GM23338 (cell line): ENCODE measurements at places on chromosomes 5 and 9.

GRCh38 chr5:147626464-147626863, 116.6 kb upstream of the DPYSL3 start:
- no peak for DNase-seq
- H3K4me1 ChIP-seq, result no peaks in the 10 kb centered on the region
- H3K36me3 ChIP-seq, result peaks cover 2% of the 10 kb centered on the region; the same call in 1 of the 2 replicates
- H3K27me3 ChIP-seq, result no peaks in the 10 kb centered on the region
- H3K27ac ChIP-seq, result no peak overlapping the region

- H3K36me3 ChIP-seq, result no peaks in the 10 kb centered on the region
- no peaks in the 10 kb centered on the region for H3K27me3 ChIP-seq
- DNase-seq, result no peak
- H3K4me1 ChIP-seq, result peaks cover 6% of the 10 kb centered on the region
- no peak overlapping the region for H3K27ac ChIP-seq
- no peak overlapping the region for H3K4me3 ChIP-seq
Measured at GRCh38 chr9:90044263-90044662, 439.5 kb downstream of the GADD45G start.

GRCh38 chr9:137190315-137190856, 1.9 kb downstream of the SSNA1 start:
- H3K27me3 ChIP-seq, result no peaks in the 10 kb centered on the region
- H3K27ac ChIP-seq, result no peak overlapping the region
- H3K4me3 ChIP-seq, result no peak overlapping the region
- H3K36me3 ChIP-seq, result no peaks in the 10 kb centered on the region
- DNase-seq, result no peak
- H3K4me1 ChIP-seq, result peaks cover 13% of the 10 kb centered on the region

GRCh38 chr5:169367861-169368260, 66.9 kb upstream of the SLIT3 start:
- no peak overlapping the region for H3K4me3 ChIP-seq
- no peak for DNase-seq
- no peak overlapping the region for H3K27ac ChIP-seq
- H3K4me1 ChIP-seq, result no peaks in the 10 kb centered on the region
- H3K36me3 ChIP-seq, result no peaks in the 10 kb centered on the region

DNA sequence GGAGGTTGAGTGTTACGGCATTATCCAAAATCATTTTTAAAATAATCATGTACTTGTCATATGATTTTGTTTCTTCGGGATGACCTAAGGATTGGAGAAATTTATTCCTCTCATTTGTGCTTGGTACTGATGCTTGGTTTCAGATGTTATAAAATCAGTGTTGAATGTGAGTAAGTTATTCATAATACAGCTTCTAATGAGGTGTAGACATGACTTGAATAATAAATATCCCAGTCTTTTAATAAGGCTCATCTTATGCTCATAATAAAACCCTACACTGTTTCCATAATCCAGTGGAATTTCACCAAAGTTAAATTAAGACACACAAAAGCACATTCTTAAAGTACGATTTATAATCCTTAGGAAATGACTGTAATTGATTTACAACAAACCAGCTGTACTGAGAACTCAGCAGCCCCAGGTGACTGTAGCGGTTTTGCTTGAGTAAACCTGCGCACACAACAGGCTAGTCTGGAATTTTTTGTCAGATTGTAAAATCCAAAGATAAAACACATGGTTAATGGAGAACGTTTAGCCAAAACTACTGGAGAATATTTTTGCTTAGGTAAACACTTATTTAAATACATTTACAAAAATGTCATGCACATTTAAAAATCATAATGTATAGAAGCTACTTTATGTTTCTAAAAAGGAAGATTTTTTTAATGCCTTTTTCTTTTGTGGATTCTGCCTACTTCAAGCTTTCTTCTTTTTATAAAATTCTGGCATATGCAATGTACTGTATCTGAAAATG, 609.8 kb upstream of the GRAMD2B start:
- DNase-seq, result peak; percentile 1
- H3K4me3 ChIP-seq, result no peak overlapping the region
- no peak overlapping the region for H3K27ac ChIP-seq
- H3K4me1 ChIP-seq, result no peaks in the 10 kb centered on the region
- no peaks in the 10 kb centered on the region; the same call in 1 of the 2 replicates for H3K36me3 ChIP-seq

DNA sequence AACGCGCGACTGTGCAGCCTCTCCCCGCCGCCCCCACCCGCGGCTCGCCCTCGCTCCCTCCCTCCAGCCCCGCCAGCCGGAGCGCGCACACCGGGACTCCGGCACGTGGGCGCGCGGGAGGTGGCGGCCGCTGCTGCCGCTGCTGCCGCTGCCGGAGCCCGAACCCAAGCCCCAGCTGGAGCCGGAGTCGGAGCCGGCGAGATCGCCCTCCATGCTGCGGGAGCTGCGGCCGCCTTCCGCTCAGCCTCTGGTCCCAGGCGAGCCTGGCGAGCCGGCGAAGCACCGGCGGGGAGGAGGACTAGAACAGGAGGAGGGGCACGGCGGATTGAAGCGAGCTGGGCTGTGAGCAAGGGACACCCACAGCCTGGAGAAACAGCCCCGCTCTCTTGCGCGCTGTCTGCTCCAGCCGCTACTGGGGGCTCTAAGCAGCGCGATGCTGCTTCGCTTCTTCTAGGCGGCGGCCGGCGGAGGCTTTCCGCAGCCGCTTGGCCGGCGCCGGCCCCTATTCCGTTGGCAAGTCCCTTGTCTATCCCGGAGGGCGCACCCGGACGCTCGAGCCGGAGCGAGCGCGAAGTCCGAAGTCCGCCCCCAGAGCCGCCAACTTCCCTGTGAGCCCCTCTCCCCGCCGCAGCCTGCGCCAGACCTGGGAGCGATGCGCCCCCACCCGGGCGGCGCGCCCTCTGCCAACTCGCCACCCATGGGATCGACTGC, 598.7 kb upstream of the SGCD start:
- DNase-seq, result peak; percentile 72
- H3K36me3 ChIP-seq, result no peaks in the 10 kb centered on the region
- peak overlapping the region; percentile 89 for H3K4me3 ChIP-seq

DNA sequence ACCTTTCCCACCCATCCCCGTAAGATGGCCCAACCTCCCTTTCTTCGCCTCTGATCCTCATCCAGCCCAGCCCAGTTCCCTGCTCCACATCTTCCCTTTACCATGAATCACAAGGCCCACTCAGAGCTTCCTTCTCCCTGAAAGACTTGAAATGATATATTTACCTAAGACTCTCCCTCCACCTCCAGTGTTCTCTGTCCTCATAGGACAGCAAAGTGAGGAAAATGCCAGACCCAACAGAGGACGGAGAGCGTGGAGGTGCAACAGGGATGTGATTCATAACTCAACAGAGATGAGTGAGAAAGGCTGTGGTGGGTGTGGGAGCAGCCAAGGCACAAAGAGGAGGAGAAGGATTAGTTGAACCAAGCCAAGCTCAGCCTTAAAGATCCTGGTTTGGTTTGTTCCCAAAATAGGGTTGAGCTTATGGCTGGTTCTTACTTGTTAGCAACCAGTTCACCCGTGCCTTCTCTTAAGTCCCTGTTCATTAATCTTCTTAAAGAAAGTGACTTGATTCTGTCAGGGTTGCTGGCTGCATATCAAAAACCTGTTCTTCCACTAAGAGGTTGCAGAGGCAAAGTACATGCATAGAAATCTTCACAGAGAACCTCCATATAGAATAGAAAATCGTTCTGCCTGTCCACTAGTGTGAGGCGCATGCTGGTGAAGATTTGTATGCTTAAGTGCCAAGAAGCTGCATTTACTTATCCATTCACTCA, 183.2 kb downstream of the ACTL7B start:
- H3K36me3 ChIP-seq, result no peaks in the 10 kb centered on the region
- H3K27ac ChIP-seq, result no peak overlapping the region

- DNase-seq, result peak; percentile 14
- no peaks in the 10 kb centered on the region for H3K27me3 ChIP-seq
- H3K4me1 ChIP-seq, result no peaks in the 10 kb centered on the region; the same call in 1 of the 2 replicates
- no peak overlapping the region for H3K4me3 ChIP-seq
- H3K27ac ChIP-seq, result no peak overlapping the region
- no peaks in the 10 kb centered on the region for H3K36me3 ChIP-seq
Measured at GRCh38 chr5:135711911-135712310, 122.6 kb upstream of the SLC25A48 start.

DNA sequence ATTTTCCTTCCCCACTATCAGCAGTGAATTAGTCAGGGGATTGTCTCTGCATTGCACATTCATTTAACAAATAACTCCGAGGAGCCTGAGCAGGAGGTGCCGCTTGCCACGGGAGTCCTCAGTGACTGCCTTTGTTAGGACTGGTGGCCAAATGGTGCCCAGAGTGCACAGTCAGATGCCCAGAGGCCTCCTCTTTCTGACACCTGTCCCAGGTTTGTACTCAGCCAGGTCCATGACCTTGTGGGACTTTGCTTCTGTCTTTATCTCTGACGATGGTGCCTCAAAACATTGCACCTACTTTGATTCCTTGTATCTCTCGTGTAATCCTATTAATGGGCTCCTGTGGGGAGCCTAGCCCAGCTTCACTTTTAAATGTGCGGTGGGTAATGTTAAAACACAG, 4.3 kb downstream of the SRD5A1 start:
- H3K27me3 ChIP-seq, result no peaks in the 10 kb centered on the region
- DNase-seq, result no peak
- peaks cover 7% of the 10 kb centered on the region for H3K4me1 ChIP-seq
- no peak overlapping the region for H3K4me3 ChIP-seq
- no peaks in the 10 kb centered on the region for H3K36me3 ChIP-seq

DNA sequence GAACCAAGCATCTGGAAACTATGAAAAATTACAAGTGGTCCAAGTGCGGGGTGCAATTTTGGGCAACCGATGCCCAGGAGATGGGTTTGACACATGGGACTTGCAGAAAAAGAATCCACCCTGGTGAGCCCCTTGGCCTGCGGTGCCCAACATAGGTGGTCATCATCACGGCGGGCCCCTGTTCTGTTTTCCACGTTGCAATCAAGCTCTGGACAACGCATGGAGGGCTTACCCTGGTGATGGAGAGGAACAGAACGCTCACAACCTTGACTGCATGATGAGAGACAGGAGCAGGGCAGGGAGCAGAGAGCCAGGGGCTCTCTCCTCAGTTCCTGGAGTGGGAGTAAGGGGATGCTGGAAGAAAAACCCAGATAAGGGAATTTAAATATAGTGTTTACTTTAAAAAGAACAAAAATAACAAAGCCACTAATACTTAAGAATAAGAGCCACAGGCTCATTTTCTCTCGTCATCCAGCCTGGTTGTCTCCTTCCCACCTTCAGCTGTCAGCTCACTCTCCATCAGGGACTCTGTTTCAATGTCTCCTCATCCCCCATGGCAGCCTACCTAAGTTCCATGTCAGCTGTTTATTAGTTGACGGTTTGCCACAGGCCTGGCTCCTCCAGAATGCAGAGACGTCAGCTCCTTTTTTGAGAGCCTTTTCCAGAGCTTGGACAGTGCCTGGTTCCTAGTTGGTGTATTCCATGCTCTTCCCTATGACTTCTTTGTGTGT, 172.1 kb downstream of the GADD45G start:
- no peak overlapping the region for H3K27ac ChIP-seq
- no peaks in the 10 kb centered on the region for H3K36me3 ChIP-seq

DNA sequence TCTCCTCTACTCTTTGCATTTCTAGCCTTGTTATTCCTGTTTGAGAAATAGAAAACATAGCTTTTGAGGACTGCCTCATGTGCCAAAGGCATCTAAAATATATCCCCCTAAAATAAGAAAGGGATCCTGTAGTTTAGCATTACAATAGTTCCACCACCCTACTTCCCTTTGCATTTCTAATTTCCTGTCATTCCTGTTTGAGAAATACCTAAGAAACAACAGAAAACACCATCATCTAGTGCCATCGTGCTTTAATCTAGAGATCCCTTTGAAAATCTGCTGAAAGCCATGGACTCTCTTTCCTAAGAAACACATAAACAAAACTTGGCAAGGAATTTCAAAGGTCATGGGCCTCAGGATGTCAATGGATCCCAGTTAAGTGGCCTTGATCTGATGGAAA, 7.5 kb downstream of the CLK4 start:
- H3K4me3 ChIP-seq, result 0 out of 2 replicates have a peak overlapping the region, but pooled peaks have one; percentile 9
- peak; percentile 55 for DNase-seq
- peaks cover 48% of the 10 kb centered on the region for H3K36me3 ChIP-seq
- H3K27ac ChIP-seq, result peak overlapping the region; percentile 51; the same call in 1 of the 2 replicates
- no peaks in the 10 kb centered on the region for H3K27me3 ChIP-seq

DNA sequence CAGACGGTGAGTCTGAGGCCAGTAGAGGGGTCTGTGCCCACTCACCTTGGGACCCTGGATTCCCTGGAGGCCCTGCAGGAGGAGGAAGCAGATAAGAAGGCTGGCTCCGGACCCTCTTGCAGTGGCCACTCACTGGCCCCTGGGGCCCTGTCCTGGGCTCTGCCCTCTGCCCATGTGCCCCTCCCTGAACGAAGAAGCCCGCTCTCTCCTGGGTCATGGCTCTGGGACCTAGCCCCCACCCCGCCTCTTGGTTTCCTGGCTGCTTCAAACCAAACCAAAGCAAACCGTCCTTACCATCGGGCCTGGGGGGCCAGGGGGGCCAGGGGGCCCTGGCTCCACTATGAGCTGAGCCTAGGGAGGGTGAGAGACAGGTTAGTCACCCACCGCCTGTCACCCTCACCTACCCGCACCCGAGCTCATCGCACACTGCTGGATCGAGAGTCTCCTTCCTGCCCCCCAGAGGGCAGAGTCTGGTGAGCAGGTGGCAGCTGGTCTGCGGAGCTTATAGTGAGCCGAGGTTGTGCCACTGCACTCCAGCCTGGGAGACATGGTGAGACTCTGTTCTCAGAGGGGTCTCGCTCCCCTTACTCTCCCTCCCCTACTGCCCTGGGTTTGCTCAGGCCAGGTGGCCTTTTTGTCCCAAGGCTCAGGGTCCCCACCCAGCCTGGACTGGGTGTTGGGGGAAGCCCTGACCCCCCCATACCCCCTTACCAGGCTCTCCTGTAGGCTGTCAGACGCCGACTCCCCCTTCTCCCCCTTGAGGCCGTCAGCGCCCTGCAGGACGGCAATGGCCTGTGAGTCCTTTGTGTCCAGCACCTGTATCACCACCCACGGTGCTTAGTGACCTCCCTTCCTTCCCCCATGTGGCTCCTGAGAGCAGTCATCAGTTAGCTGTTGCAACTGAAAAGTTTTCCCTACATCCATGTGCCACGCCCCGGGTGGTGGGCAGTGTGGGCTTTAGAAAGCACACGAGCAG, 15.2 kb upstream of the PHYKPL start:
- H3K27me3 ChIP-seq, result no peaks in the 10 kb centered on the region
- H3K4me3 ChIP-seq, result no peak overlapping the region
- DNase-seq, result peak; percentile 40
- no peaks in the 10 kb centered on the region for H3K36me3 ChIP-seq
- no peaks in the 10 kb centered on the region for H3K4me1 ChIP-seq

- DNase-seq, result peak; percentile 92
- peaks cover 6% of the 10 kb centered on the region; the same call in 1 of the 2 replicates for H3K4me1 ChIP-seq
- no peaks in the 10 kb centered on the region for H3K36me3 ChIP-seq
- peaks cover 26% of the 10 kb centered on the region for H3K27me3 ChIP-seq
- no peak overlapping the region for H3K4me3 ChIP-seq
- H3K27ac ChIP-seq, result no peak overlapping the region
Measured at GRCh38 chr5:36696059-36696673, 89.8 kb downstream of the SLC1A3 start.

DNA sequence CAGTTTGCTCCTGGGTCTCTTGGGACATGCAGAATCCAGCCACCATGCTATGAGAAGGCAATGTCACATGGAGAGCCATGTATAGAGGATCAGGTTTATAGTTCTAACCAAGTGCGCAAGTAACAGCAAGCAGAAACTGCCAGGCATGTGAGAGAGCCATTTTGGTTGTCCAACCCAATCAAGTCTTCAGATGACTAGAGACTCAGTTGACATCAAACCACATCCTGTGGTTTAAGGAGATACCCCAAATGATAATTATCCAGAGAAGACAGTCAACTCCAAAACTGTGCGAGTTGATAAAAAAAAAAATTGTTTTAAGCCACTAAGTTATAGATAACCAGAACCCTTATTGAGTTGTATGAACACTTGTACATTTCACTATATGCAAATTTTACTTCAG, 40.2 kb downstream of the TMEM232 start:
- no peak overlapping the region for H3K27ac ChIP-seq
- no peaks in the 10 kb centered on the region for H3K36me3 ChIP-seq
- no peaks in the 10 kb centered on the region for H3K27me3 ChIP-seq
- DNase-seq, result no peak
- H3K4me1 ChIP-seq, result no peaks in the 10 kb centered on the region
